HepG2 (cell line): ENCODE measurements at places on chromosomes 4 and X. TPM values are rescaled to one million over a fixed set of nuclear protein-coding genes. Genes with fewer than 3 reads are reported as not detected.

The MAGEA8 gene
- total RNA-seq, result 0.11 TPM in 1 of 2 replicates, not detected in the other

The HPF1 gene
- 14.8 and 23.0 TPM in 2 replicates for total RNA-seq

The EXOC1L gene
- not detected in 2 replicates for total RNA-seq

The PKD2 gene
- 4.6 and 9.1 TPM in 2 replicates for total RNA-seq

The WDR45 gene
- 14.0 and 16.4 TPM in 2 replicates for total RNA-seq

The RAB9B gene
- total RNA-seq, result 0.04 TPM in 2 replicates

The FATE1 gene
- not detected in 2 replicates for total RNA-seq

The OTUD6A gene
- total RNA-seq, result not detected in 2 replicates

The STBD1 gene
- total RNA-seq, result 3.5 and 4.3 TPM in 2 replicates

The LANCL3 gene
- total RNA-seq, result not detected in 2 replicates

The MAGEH1 gene
- total RNA-seq, result 3.0 and 5.0 TPM in 2 replicates

The GPM6B gene
- total RNA-seq, result not detected in 2 replicates

The XK gene
- not detected in 2 replicates for total RNA-seq

The NHS gene
- total RNA-seq, result 0.02 TPM in 1 of 2 replicates, not detected in the other

The CHST7 gene
- 2.6 and 5.2 TPM in 2 replicates for total RNA-seq

The GRPR gene
- total RNA-seq, result 0.04 TPM in 1 of 2 replicates, not detected in the other

The YY2 gene
- 0.31 and 0.44 TPM in 2 replicates for total RNA-seq

The PLXNB3 gene
- 1.2 and 3.0 TPM in 2 replicates for total RNA-seq

The ARL13A gene
- not detected in 2 replicates for total RNA-seq

The SEC24D gene
- 51.1 and 78.6 TPM in 2 replicates for total RNA-seq

The PIR gene
- total RNA-seq, result 38.0 and 53.3 TPM in 2 replicates

The PAGE2B gene
- total RNA-seq, result not detected in 2 replicates

The TLR3 gene
- total RNA-seq, result 0.07 and 0.11 TPM in 2 replicates

The TCEAL7 gene
- not detected in 2 replicates for total RNA-seq
